ENCODE measurements at places on chromosomes 7 and 10.

- DNase-seq: no peak
These were observed 83.4 kb upstream of the NMT2 start for GRCh38 chr10:15251791-15252380.

- DNase-seq: no peak
These were observed 7.3 kb upstream of the LIPA start for GRCh38 chr10:89258881-89259280.

DNA sequence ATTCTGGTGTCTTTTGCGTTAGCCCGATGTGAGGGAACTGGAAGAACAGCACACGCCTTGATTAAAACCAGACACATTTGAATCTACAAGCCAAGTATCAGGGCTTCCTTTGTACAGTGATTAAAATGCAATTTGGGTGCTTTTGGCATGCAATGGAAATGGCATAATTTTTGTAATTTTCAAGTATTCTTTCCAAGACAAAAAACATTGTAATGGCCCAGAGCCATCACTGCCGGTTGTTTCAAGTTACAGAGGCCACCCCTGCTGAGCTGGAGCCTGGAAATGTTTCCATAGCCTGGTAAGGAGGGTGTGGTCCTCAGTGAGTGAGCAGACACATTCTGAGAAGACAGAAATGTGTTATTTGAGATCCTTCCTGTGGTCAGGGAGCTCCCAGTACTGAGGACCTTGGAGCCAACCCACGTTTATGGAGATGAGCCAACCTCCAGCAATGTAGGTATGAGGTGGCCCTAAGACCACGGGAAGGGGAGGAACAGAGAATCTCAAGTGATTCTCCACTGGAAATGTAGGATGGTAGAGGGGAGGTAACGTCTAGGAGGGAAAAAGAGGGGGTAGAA is 20.9 kb downstream of the TEX36 start:
- DNase-seq: no peak

- no peak for DNase-seq
These were observed 43.2 kb upstream of the GSAP start for GRCh38 chr7:77459311-77459726.

- DNase-seq: no peak
These were observed 4.8 kb downstream of the DNMBP start for GRCh38 chr10:100004805-100005510.

DNA sequence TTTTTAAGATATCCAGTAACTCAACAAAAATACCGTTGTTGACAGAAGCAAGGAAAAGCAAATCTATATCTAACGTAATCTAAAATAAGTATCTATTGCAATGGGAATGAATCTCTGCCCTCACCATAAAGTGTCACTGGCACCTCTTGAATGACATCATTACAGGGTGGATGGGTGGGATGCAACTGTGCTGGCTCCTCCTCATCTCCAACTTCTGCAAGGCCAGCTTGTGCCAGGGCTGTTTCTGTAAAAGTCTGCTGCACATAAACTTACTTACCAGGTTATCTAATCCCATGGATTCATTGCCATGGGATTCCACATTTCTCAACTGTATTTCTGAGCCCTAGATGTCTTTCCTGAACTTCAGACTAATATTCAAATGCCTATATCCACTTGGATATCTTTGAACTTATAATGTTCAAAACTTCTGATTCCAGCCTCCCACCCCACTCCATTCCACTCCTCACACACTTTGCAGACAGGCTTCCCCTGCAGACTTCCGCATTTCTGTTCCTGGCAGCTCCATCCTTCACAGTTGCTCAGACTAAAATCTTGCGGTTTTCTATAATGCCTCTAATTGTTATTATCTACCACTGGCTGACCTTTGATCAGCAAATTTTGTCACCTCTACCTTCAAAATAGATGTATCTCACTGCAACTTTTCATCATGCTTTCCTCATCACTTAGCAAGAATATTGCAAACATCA is 10.7 kb downstream of the FGL2 start:
- DNase-seq: no peak

DNA sequence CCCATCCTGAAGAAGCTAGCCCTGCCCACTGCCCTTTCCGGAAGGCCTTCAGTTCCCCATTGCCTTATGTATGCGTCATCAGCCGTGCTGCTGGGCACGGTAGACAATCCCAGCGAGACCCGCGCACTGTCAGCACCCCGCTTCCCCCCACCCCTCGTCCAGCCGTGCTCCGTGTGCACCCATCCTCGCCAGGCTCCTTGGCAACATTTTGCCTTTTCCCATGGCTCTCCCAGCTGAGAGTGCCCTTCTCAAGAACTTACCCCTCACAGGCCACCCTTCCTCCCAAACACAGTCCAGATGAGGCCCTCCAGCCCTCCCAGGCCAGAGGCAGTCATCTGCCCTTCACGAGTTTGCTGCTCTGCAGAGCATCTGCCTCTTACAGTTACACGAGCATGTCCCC is 633.8 kb upstream of the FOXK1 start:
- no peak for DNase-seq

GRCh38 chr10:32790483-32790882 is 167.5 kb downstream of the ITGB1 start:
- DNase-seq: no peak

DNA sequence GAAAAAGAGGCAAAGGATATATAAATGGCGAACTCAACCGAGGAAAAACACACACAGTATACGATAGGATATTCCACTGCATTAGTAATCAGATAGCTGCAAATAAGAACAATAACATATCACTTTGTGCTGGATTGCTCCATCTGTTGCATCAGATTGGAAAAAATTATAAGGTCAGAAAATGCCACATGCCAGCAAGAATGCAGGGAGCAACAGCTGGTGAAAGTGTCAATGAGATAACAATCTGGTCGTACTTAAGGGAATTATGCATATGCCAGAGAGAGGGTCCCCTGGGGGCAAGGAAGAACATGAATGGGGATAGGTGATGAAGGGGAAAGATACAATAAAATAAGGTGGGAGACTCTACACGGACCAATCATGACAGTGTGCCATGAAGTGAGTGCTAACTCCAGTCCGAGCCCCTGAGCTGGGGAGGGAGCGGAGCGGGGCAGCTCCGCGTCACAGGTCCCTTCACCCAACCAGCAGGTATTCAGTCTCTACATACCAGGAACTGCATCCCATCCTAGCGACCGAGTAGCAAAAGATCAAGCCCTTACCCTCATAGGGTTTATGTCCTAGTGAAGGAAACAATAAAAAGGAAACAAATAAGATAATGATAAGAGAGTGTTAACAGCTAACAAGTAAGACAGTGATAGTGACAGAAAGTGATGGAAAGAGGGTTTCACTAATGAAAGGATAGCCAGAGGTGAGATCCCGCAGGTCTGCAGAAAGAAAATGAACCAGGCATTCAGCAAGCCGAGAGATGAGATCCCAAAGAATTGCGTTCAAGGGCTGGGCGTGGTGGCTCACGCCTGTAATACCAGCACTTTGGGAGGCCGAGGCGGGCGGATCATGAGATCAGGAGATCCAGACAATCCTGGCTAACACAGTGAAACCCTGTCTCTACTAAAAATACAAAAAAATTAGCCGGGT is 9.4 kb downstream of the MPP7 start:
- DNase-seq: no peak

- no peak for DNase-seq
These were observed 50.2 kb downstream of the LAMB4 start for GRCh38 chr7:108079648-108080591.
